ENCODE measurements at places on chromosomes 12 and 14.

GRCh38 chr12:2959192-2959504, at the start of gene TEAD4:
TSS of gene TEAD4 (plus strand) at chr12:2959397.
- DNase-seq = no peak

DNA sequence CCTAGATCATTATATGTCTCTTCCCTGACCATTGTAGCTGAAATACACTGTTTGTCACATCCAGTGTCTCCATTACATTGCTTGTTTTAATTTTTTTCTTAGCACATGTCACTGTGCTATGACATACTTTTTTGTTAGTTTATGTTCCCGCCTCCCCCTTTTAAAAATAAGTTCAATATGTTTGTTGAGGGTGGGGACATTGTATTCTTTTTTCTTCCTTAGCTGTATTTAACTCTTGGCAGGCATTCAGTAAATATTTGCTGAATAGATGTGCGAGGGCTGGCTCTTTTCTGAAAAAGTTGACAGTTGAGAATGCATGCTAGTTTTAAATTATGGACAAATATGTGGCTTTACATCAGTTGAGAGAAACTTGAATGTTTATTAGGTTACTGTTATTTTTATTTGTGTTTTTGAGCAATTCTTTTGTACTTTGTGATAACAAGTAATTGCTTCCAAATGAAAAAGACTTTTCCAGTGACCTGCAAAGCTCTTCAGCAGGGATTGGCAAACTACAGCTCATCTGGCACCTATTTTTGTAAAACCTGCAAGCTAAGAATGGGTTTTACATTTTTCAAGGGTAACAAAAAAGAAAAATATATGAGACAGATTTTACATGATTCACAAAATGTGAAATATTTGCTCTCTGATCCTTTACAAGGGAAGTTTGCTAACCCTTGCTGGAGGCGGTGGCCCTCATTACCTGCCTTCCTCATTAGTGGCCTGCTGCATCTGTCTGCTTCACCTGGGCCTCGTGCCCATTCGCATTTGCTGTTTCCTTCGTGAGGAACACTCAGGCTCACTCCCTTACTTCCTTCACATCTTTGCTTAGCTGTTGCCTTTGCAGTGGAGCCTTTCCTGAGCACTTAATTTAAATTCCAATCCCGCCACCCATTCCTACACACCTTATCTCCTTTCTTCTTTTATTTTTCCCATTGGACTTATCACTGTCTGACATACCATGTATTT, 229.4 kb downstream of the ERC1 start:
- DNase-seq = no peak

DNA sequence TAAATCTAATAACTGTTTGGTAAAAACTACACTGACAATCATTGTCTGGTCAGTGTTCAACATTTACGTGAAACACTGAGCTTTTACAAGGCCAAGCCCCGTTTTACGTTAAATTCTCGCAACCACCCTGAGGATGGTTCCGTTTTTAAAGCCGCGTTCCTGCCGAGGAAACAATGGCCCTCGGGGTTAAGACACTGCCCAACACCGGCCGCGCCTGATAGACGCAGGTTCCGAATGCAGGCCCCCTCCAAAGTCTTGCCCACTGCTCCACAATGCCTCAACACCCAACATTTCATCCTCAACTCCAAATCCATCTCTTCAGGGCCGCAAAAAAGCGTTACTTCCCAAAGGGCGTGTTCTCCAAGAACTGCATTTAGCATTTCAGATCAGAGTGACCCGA, 953 bp upstream of the SNRPF start:
- no peak for DNase-seq

- DNase-seq = no peak
Measured at GRCh38 chr12:114405519-114406271, at the start of gene TBX5. TSS of gene TBX5 (minus strand) at chr12:114406144. CDS start at chr12:114403898, 2,246 bp downstream.

DNA sequence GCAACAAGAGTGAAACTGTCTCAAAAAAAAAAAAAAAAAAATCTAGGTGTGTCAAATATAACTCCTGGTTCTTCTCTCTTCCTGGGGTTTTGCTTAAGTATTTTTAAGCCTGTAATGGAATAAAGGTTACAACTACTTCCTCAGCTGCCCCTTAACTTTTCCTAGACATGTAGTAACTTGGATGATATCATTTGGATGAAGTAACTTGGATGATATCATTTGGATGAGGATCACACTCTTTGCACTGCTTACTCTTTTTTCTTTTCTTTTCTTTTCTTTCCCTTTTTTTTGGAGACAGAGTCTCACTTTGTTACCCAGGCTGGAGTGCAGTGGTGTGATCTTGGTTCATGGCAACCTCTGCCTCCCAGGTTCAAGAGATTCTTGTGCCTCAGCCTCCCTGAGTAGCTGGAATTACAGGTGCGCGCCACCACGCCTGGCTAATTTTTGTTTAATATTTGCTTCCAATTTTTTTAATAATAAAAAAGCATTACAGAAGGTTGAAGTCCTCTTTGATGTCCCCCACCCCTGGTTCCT, 775 bp upstream of the FAM186A start:
- no peak for DNase-seq

DNA sequence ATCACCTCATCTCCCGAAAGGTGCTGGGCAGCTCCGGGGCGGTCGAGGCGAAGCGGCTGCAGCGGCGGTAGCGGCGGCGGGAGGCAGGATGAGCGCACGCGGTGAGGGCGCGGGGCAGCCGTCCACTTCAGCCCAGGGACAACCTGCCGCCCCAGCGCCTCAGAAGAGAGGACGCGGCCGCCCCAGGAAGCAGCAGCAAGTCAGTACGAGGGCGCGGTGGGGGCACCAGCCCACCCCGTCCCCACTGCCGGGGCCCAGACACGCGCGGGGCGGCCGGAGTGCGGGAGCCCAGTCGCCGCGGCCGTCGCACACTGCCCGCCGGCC, 862 bp downstream of the HMGA2 start:
- DNase-seq = no peak

DNA sequence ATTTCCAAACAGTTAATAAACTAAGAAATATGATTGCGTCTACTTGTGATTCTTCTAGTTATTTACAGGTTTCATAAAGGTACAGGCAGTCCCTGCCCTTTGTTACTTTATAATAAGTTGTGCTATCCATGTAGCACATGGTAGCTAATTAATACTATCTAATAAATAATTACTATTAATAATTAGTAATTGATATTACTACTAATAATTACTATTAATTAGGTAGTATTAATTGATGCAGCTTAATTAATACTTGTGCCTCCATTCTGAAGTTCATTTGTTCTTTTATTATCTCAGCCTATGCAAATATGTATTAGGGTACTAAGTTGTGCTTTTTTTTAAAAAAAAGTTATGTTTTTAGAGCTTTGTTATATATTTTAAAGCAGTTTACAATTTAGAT, 92.3 kb upstream of the TRHDE start:
- DNase-seq = no peak

GRCh38 chr12:51898937-51899336, 8.4 kb upstream of the ACVRL1 start:
- DNase-seq = no peak

DNA sequence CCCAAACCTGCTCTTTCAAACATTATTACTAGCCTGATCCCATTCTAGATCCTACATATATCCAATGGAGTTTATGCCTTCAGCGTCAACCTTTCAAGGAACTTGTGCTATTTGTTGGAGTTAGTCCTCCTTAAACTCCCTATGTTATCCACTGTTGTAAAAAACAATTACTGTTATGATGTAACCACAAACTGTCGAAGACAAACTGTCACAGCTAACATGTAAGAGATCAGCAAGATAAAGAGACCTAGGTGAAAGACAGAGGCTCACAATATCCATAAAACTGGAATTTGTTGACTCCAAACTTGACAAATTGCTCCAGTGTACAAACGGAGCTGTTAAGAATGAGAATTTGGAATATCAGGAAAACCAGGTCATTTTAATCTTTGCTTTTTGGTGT, 70.7 kb downstream of the CDK17 start:
- no peak for DNase-seq

DNA sequence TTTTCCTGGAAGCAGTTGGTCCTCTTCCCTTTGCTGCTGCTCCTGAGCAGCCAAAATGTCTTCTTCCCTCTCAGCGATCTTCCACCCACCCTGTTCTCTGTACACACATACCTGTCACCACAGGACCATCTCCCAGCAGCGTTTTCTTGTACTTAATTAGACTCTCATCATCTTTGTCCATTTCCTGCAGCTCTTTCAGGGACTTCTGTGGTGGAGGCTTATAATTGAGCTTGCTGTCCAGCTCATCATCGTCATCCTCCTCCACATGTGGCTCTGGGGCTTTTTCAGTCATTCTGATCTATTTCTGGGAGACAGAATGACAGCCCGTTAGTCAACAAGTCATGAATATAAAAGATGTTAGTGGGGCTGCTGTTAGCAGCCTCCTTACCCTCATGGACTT, 11.0 kb downstream of the ARHGDIB start:
- DNase-seq = no peak

GRCh38 chr12:46187023-46187422, 81.8 kb downstream of the SLC38A1 start:
- no peak for DNase-seq

GRCh38 chr14:73634011-73634833, 10.6 kb upstream of the DNAL1 start:
- no peak for DNase-seq

DNA sequence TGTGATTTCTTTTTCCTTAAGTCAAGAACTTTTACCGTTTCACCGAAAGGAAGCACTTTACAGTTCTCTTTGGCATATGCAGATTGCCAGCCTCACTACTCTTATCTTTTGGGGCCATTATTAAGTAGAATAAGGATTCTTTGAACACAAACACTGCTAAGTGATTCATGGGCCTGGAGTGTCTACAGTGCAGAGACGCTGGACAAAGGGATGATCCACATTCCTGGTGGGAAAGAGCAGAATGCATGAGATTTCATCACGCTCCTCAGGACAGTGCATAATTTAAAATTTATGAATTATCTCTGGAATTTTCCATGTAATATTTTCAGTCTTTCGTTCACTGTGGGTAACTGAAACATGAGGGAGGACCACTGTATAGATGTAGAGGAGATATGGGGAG, 90.2 kb downstream of the TTLL5 start:
- no peak for DNase-seq

- no peak for DNase-seq
Measured at GRCh38 chr14:49483268-49483667, 102.9 kb downstream of the RPS29 start.

DNA sequence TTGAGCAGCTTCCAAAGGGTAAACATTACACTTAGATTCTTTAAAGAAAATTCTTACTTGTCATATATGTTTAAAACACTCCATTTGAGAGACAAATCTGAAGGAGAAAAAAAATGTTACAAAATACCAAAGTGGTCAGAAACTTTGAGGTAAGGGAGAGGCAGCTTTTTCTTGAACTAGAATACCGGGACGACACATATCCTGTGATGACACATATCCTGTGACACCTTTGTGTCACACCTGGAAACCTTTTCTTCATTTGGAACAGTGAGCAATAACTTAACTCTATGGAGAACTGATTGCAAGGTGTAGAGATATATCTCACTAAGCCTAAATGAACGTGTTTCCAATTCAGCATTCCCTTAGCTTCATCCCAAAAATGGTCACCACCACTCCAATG, 4.6 kb upstream of the GRIN2B start:
- no peak for DNase-seq

GRCh38 chr12:123058980-123059379, 78.5 kb downstream of the ARL6IP4 start:
- DNase-seq = no peak

DNA sequence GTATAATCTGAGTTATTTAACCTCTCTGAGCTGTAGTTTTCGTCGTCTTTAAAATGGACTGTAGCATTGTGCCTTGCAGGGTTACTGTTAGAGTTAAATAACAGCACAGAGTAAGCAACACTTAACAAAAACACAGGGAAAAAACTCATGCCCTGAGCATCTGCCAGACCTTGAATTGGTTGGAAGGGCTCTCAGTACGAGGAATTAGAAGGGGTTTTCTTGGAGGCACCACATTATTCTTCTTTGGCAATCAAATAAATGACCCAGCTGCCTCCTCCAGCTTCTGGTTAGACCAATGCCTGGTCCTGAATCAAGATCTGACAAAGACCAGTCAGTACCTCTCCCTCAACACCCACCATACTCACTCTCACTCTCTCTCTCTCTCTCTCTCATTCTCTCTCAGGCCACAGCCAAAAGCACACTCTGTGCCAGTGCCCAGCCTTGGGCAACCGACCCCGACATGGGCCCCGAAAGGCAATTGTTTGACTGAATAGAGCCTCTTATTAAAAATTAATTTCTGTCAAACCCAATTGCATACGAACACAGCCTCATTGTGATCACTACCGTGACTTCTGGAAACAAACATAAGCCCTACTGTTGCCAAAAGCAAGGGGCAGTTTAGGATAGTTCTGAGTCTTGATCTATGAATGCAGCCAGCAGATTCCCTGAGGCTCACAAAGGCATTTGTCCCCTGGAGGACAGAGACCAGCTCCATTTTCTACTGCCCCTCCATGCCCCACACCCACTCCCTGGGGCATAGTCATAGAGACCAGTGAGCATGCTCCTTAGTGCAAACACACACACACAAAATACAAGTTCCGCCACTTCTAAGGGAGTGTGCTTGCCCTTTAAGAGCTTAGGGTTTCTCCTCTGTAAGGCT, 23.9 kb downstream of the DUSP6 start:
- DNase-seq = no peak

DNA sequence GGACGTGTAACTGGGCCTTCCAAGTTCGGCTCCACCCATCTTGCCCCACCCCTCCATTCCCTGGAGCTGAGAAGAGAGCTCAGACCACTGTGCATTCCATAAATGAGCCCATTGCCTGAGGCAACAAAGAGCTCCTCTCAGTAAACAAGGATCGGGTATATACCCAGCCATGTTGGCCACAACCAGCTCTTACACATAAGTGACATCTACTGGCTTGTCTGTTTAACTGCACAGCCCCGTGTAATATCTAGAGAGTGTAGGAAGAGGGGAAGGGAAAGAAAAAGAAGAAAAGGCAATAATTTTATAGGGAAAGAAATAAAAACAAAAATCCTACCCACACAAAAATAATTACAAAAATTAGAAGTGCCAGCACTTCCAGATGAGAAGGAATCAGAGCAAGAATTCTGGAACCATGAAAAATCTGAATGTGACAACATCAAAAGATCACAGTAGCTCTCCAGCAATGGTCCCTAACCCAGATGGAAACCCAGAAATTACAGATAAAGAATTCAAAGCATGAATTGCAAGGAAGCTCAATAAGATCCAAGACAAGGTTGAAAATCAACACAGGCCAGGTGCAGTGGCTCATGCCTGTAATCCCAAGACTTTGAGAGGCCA, 308.1 kb downstream of the RPAP3 start:
- DNase-seq = no peak

DNA sequence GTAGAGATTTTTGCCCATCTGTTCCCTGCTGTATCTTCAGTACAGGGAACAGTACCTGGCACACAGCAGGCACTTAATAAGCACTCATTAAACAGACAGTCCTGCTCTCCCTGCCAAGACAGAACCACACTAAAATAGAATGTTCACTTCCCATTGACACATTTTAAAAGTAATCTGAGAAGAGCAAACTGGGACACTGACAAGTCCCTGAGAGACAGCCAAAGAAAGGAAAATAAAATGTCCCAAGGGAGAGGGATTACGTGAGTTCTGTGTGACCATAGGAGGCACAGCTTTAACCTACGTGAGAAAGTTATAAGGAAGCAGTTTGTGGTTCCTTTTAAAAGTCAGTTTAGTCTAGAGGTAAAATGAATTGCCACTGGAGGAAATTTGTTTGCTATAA, 43.9 kb upstream of the SYCP3 start:
- DNase-seq = no peak

Measured in stimulated activated CD4-positive, alpha-beta T cell treated with anti-CD3 and anti-CD28 coated beads, Interleukin-1b, Interleukin-23, amount 100 ng/mL, for 1 hour (primary cell).